Stimulated activated CD4-positive, alpha-beta T cell treated with anti-CD3 and anti-CD28 coated beads, Interleukin-15, amount 100 ng/mL, for 1 hour (primary cell): ENCODE measurements at places on chromosomes 12 and 14.

- DNase-seq: no peak
Observed at GRCh38 chr12:46084666-46085631, 94.6 kb upstream of the SCAF11 start.

GRCh38 chr12:9241301-9241700 is 33.1 kb upstream of the PZP start:
- DNase-seq: no peak

- peak; percentile 30 for DNase-seq
Observed at GRCh38 chr12:6827437-6827911, 733 bp upstream of the P3H3 start.

DNA sequence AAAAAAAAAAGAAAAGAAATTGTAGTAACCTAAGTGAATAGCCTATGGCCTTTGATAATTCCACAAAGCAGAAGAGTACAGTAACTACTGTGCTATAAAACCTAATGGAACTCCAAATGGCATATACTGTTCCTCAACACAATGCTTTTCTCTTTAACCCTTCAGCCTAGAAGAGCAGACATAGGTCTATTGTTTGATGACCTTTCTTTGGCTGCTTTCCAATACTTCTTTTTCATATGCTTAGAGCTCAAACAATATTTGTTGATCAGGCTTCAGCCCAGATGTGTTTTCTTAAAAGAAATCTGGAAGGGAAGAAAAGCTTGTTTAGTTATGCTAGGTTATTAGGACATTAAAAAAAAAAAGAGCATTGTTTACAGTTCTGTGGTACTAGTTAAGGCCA is 116.4 kb downstream of the NTN4 start:
- DNase-seq: no peak

DNA sequence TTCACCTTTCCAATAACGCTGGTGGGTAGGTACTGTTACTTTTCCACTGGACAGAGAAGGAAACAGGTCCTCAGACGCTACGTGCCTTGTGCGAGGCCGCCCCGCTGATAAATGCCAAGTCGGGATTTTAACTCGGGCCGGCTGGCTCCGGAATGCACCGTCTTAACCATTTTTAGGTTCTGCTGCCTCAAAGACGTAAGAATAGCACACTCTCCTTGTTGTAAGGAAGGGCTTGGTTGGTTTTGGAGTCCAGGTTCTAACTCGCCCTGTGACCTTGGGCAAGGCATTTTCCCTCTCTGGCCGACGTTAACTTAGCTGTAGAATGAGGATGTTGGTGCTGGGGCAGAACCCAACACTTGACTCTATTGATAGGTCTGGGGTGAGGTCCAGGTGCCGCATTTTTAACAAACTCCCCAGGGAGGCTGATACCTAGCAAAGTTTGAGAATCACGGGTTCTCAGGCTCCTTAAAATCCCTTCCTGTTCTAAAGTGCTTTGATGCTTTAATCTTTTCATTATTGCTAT is 814 bp downstream of the ANKRD13A start:
- DNase-seq: no peak

- DNase-seq: no peak
Observed at GRCh38 chr12:104736307-104736706, 221.8 kb downstream of the SLC41A2 start.

- DNase-seq: no peak
Observed at GRCh38 chr14:24092110-24092504, 2.0 kb upstream of the PCK2 start.

GRCh38 chr12:101186291-101186690 is 23.7 kb downstream of the SLC5A8 start:
- no peak for DNase-seq

GRCh38 chr12:63777340-63777739 is 2.4 kb upstream of the RXYLT1 start:
- no peak for DNase-seq

DNA sequence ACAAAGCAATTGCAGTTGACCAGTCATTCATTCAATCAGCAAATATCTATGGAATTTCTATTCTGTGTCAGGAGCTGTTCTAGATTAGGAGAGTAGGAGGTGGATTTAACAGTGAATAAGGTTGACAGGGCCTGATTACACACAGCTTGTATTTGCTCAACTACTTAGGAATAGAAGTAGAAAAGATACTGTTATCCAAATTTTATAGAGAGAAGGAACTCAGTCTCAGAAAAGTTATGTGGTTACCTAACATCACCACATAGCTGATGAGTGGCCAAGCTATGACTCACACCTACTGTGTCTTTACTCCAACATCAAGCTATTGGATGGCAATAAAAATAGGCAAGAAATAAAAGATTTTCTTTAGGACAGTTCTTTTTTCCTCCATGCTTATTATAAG is 374.8 kb downstream of the RMST start:
- no peak for DNase-seq

GRCh38 chr12:119011231-119011630 is 29.9 kb downstream of the SRRM4 start:
- DNase-seq: no peak

DNA sequence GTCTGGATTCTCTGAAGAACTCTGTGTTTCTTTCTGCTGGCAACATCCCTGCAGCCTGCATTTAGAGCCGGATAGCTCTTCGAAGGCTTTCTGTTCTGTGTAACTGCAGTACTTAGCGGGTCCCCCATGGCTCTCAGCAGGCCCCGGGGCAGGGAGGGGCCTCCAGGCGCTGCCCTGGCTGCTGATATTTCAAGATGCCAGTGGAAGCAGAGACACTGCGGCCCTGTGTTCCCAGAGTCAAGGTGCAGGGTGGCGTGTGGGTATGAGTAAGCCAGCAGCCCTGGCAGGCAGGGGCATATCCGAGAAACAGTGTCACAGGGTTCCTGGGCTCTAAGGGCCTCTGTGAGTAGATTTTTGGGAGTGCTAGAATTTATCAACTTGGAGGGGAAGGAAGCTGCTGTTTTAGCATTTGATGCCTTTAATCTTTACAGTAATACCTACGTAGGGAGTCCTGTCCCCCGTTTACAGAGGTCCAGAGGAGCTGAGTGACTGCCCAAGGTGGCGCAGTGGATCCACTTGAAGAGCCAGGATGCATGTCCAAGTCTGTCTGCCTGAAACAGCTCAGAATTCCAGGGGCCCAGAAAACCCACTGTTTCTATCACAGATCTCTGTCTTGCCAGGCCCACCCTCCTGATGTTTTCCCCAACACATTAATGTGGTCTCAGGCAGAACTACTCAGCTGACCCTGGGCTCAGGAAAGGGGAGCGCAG is 16.2 kb downstream of the ESRRB start:
- DNase-seq: no peak

DNA sequence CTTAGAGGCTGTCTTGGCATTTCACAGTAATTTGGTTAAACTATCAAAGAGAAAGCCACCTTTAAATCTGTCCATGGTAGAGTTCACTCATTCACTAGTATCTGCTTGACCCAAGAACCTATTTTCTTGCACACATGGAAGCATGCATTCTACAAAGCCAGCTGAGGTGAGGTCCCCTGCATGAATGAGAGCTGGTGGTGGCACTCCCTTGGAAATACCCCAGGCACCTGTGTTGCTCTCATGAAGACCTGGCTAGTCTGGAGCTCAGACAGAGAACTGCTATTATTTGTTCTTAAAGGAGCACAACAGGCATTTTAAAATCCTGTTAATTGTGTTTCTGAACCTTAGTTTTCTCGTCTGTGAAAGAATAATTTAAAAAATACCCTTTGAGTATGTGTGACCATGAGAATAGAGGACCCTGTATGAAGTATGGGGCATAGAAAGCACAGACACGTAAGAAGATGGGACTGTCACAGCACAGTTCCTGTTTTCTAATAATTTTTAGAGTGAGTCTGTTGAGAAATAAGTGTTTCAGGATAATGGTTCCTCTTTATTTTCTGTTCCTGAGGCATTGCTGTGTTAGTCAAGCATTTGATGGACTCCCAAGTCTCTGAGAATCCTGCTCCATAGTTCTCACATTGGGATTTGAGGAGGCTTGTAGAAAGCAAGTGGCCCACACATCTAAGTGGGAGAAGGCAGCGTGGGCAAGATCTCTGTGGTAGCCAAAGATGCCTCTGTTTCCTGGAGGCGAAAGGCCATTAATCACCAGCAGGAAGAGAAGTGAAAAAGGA is 10.9 kb downstream of the RGS6 start:
- DNase-seq: no peak
